ENCODE measurements at places on chromosomes 7 and 10.

DNA sequence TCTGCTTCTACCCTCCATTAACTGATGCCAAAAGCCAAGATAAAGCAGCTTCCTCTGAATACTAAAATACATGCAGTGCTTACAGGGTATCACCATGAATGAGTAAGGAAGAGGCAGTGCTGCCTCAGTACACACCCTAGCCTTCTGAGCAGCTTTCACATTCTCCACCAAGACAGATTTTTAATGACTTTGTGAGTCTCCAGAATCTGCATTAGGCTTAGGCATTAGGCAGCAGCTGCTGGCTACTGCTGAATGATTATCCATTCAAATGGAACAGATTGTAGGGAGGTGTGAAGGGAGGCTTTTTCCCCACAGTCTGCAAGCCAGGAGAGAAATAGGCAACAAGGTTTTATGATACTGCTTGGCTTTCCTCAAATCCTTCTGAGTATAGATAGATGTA lies 1226.7 kb upstream of the LRRN3 start:
- DNase-seq = no peak

DNA sequence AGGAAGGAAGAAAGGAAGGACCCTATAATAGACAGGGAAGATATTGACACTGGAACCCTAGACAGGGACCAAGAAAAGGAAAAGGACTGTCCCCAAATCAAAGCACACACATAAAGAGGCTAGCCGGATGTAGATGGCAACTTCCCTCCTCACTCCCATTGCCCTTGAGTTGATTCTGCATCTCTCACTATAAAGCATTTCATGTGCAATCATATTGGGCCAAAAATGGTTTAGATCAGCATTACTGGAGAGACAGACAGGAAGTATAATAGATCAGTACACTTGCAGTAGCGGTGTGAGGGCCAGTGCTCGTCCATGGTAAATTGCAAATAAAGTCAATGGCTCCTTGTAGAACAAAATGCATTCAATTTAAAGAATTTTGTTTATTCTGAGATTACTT lies 8.4 kb downstream of the IFIT3 start:
- DNase-seq = no peak

DNA sequence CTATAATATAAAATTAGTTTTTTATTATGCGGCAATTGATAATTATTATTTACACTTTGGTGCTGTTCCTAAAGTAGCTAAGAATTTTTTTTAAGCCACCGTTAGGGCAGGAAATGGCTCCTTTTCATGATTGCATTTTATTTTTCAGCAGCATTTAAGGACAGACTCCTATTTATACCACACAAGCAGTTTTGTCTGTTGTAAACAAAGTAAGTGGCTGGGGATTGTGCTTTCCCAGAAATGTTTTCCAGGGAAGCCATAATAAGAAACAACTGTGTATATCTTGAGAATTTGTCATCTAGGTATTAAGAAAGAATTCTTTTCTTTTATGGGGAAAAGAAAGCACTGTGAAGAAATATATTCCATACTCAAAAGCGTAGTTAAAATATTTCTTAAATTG lies 232.0 kb downstream of the VTI1A start:
- DNase-seq = no peak

DNA sequence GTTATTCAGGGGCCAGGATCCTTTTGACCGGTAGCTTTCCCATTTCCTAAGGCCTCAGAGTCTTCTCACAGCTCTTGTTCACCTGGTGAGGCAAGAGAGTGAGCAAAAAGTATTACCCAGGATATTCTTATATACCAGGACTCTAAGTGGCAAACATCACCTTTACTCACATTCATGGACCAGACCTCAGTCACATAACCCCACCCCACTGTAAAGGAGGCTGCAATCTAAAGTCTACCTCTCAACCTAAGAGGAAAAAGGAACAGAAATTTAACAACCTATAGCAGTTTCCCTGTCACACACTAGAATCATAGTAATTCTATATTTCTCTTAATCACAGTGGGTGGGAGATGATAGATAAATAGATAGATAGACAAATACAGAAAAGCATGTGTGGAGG lies 176.0 kb upstream of the PTPRZ1 start:
- no peak for DNase-seq
